Lung microvascular endothelial cell (primary cell): ENCODE measurements at places on chromosomes 13 and 19.

DNA sequence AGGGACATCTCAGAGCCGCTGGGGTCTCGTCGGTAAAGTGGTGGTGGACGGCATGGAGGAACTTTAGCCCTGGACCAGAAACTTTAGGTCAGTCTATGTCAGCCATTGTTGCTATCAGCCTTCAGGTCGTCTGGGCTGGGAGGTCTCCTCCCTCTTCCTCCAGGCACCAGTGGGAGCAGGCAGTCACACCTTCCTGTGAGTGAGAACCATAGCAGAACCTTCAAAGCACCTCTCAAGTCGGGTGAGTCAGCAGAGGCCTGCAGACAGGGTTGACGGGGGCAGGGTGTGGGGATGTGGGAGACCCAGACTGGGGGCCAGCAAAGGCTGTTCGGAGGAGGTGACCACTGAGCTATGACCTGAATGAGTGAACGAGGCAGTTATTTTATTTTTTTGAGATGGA, 15.4 kb upstream of the SBNO2 start:
- peak; percentile 50 for DNase-seq

GRCh38 chr13:23660249-23660648, 90.0 kb downstream of the TNFRSF19 start:
- no peak for DNase-seq

GRCh38 chr13:44052780-44053184, 173.1 kb downstream of the LACC1 start:
- DNase-seq = no peak

DNA sequence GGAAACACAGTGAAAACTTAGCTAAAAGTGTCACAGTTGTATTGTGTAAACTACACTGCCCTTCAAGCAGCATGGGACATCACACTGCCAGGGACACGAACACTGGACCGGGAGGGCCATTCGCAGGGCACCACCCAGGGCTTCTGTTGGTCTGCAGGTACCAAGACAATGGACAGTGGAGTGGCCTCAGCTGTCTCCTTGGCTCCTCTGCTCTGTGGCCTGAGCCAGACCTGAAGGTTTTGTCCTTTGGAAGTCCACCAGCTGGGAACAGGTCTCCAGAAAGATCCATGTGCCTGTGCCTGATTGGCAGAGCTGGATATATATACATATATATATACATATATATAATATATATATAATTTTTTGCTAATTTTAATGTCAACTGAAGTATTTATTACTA, 149.8 kb downstream of the ZNF536 start:
- DNase-seq = no peak

DNA sequence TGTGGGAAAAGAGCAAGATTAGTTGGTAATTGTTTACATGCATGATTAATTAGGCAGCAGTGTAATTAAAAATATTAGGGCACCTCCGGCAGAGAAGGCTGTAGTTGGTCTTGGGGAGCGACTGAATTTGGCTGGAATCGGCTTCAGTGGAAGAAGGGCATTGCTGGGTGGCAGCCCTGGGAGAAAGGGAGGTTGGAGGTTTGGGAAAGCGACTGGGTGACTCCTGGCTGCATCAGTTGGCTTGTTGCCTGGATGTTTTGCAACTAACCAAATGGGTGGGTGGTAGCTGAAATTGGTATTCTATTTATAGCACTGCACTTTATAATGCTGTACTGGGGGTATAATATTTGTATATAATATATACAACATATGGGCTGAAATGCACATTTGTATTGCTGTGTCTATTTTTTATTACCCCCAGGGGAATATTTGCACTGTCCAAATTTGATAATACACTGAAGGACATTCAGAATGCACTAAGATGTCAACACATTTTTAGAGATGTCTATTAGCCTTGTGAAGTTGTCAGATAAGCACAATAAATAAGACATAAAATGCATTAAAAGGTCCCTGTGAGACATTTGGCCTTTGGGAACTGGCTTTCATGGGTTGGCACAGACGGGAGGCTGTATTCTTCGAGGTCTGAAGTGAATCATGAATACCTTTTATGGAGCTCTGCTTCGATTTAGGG, 1.7 kb downstream of the B3GLCT start:
- peak; percentile 29 for DNase-seq

DNA sequence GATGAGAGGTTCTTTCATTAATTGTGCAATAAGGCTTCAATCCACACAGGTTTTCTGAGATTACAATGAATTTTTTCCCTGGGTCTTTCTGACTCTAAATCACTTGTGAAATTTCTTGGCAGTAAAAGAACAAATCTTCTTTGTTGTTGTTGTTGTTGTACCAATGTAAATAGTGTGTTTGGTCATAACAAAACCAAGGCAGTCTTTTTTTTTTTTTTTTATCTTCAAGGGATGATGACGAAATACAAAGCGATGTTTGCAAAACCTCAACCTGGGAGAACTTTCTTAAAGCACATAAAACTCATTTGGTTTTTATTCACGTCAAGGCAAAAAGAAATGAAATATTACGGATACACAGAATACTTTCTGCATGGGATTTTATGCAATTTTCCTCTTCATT, 462.0 kb downstream of the LIG4 start:
- no peak for DNase-seq

DNA sequence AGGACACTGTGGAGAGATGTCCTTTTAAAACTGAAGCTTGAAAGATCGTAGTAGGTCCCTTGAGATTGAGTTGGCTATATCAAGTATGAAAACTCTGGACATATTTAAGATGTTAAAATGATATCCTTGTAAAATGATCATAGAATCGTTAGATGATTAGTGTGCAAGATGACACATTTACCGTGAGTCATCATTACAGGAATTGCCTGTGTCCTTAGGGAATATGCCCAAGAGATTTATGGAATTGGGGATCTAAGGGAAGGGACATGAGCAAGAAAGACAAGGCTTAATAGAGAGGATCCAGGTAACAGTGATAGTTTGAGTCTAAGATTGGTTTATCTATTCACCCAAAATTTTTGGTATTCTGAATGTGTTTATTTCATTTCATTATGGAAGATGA, 233.7 kb downstream of the GPC5 start:
- no peak for DNase-seq
